Glutamatergic neuron (in vitro differentiated cells): ENCODE measurements at places on chromosomes 16 and 17. TPM values are rescaled to one million over a fixed set of nuclear protein-coding genes. Genes with fewer than 3 reads are reported as not detected.

Gene IGFALS
- total RNA-seq: 0.39 TPM

Gene KRT12
- total RNA-seq: not detected

Gene SERPINF2
- total RNA-seq: 0.37 TPM

Gene CA7
- 0.64 TPM for total RNA-seq

Gene EFCAB13
- 3.3 TPM for total RNA-seq

Gene FGF11
- total RNA-seq: 4.8 TPM

DNA sequence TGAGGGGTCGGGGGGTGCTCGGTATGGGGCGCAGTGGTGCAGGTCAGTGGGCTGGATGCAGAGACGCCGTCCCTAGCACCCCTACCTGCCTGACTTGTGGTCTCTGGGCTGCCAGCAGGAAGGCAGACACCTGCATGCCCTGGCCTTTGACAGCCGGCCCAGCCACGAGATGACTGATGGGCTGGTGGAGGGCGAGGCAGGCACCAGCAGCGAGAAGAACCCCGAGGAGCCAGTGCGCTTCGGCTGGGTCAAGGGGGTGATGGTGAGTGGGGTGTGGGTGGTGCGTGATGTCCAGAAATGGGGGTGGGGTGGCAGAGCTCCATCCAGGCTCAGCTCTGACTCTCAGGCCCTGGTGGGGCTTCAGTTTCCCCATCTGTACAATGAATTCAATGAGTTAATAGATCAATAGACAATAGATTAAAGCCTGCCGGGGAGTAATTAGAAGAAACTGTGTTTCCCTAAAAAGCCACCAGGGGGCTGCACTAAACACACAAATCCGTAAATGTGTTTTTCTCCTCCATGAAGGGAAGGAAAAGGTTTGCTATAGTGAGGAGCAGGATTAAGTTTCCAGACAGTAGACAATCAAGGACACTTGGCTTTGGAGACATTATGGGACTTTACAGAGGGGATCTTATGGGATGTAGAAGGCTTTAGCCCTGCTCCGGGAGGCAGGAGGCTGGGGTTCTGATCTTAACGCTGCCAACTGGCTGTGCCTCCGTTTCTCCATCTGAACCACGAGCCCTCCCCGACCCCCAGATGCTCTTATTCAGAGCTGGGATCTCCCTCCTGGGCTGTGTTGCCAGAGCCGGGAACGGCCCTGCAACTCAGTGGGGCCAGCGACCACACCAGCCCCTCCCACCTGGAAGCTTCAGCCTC is 2.2 kb downstream of the SLC12A3 start:
- peaks cover 2% of the 10 kb centered on the region for H3K27me3 ChIP-seq
- H3K4me3 ChIP-seq: no peak overlapping the region
- DNase-seq: no peak
- no peaks in the 10 kb centered on the region for H3K36me3 ChIP-seq
- H3K27ac ChIP-seq: no peak overlapping the region

DNA sequence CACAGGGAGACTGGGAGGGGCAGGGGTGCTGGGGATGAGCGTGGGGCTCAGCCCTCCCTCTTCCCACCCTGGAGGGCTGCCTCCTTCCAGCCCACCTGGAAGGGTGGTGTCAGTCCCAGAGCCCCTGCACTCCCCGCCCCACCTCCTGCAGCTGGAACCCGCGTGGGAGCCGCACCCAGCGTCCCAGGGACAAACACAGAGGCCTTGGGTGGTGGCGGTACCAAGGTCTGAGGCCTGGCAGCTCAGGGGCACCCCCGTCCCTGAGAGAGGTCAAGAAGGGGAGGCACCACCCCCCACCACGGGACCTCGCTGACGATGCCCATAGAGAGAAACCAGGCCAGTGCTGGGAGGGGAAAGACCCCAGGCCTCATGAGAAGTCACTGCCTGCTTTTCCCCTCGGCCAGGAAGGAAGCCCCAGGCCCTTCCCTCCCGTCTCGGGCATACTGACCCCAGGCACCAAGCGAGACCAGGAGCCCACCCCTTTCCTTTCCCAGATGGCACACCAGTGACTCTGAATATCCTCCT is 4.1 kb downstream of the HS3ST6 start:
- H3K4me1 ChIP-seq: peaks cover 8% of the 10 kb centered on the region
- no peaks in the 10 kb centered on the region for H3K36me3 ChIP-seq
- peaks cover 18% of the 10 kb centered on the region for H3K27me3 ChIP-seq
- H3K27ac ChIP-seq: no peak overlapping the region

- H3K27ac ChIP-seq: no peak overlapping the region
- H3K27me3 ChIP-seq: peaks cover 3% of the 10 kb centered on the region
- no peaks in the 10 kb centered on the region for H3K36me3 ChIP-seq
- H3K4me1 ChIP-seq: no peaks in the 10 kb centered on the region
- peak overlapping the region; percentile 80 for H3K4me3 ChIP-seq
Observed at GRCh38 chr16:19410435-19411171, 7.1 kb upstream of the TMC5 start.

GRCh38 chr16:87041286-87041685 is 275.9 kb downstream of the C16orf95 start:
- peaks cover 15% of the 10 kb centered on the region for H3K4me1 ChIP-seq
- DNase-seq: no peak
- H3K27me3 ChIP-seq: peaks cover 6% of the 10 kb centered on the region
- H3K36me3 ChIP-seq: no peaks in the 10 kb centered on the region

DNA sequence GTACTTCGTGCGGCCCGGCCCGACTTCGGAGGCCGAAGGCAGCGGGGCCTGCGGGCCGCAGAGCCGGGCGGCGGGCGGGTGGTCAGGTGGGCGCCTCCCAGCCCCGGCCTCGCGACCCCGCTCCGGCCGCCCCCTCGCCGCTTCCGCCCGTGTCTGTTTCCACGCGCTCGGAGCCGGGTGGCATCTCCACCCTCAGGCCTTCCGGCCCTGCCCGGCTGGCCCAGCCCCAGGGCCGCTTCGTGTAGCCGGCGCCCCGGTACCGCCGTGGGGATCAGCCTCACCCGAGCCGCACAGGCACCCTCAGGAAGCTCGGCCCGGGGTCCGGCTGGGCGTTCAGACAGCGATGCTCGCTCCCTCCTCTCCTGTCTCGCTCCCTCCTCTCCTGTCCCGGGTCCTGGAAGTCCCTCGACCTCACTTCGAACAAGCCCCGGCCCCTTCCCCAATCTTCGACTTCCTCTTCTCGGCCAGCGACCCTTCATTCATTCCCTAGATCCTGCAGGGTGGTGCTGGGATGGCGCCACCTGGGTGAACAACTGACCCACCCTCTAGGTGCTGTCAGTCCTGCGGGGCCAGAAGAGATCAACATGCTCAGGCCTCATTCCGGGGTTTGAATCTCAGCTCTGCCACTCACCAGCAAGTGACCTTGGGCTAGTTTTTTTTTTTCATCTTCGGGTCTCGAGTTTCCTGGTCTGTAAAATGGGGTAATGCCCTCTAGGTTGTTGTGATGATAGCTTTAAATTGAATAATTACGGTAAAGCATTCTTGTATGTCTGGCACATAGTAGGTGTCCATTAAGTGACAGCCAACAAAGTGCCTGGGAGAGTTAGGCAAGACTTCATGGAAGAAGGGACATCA is 610 bp downstream of the VPS4A start:
- H3K27ac ChIP-seq: peak overlapping the region; percentile 97
- no peaks in the 10 kb centered on the region for H3K36me3 ChIP-seq
- DNase-seq: peak; percentile 60
- peak overlapping the region; percentile 100 for H3K4me3 ChIP-seq
- H3K27me3 ChIP-seq: peaks cover 15% of the 10 kb centered on the region

DNA sequence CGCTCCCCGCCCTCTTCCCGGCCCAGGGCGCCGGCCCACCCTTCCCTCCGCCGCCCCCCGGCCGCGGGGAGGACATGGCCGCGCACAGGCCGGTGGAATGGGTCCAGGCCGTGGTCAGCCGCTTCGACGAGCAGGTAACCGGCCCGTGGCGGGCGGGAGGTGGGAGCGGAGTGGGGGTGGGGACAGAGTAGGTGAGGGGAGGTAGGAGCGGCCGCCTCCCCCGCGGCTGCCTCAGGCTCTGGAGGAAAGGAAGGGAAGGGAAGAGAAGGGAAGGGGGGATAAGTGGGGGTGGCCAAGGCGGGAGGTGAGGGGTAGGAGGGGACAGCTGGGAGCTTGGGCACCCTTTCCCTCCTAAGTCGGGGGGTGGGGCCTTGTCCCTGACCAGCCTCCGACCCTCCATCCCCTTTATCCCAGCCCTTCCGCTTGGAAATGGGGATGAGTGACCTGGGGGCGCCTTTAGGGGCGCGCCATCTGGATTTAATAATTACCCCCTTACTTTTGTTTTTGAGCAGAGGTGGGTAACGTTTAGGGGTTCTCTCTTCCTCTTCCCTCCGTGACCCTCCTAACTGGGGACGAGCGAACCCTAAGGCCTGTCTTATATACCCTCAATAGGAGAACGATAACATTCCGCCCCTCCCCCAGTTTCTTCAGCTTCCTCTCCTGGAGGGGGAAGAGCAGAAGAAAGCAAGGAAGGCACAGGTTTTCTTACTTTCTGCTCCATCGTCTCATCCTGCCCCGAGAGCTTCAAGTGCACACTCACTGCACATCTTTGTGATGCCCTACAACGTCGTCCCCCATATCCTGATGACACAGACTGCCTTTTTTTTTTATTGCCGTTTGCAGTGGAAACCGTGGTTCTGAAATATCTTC is 694 bp downstream of the NF1 start:
- H3K4me3 ChIP-seq: peak overlapping the region; percentile 98
- DNase-seq: peak; percentile 68
- peaks cover 5% of the 10 kb centered on the region for H3K4me1 ChIP-seq
- H3K27ac ChIP-seq: peak overlapping the region; percentile 88
- H3K27me3 ChIP-seq: peaks cover 3% of the 10 kb centered on the region

GRCh38 chr17:3986270-3986938 is 22.2 kb upstream of the ATP2A3 start:
- no peaks in the 10 kb centered on the region for H3K36me3 ChIP-seq
- peaks cover 4% of the 10 kb centered on the region for H3K27me3 ChIP-seq
- no peaks in the 10 kb centered on the region for H3K4me1 ChIP-seq
- no peak overlapping the region for H3K27ac ChIP-seq

DNA sequence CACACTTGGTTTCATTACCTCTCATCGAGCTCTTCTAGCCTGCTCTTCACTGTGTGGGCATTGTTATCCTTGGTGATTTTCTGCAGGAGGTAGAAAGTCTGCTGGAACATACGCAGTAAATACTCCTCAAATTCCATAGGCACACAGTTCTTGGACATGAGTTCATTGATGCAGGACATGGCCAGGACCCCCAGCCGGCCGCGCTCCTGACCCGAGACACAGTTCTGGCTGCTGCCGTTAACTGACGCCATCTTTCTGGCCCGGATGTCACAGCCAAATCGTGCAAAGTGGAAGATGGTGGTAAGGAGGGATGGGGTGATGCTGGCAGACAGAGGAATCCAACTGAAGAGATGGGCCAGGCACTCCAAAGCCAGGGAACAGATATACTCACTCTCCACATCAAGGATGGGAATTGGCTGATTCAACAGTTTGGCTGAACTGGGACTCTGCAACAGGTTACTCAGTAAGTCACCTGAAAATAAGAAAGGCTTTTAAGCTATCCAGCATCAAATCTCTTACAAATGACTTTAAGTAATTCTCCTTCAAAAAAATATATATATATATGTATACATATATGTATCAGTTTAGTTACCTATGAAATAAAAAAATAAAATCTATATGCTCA is 55.6 kb downstream of the XPO6 start:
- peaks cover 1% of the 10 kb centered on the region for H3K4me1 ChIP-seq
- peaks cover 2% of the 10 kb centered on the region for H3K27me3 ChIP-seq
- no peak overlapping the region for H3K4me3 ChIP-seq
- H3K36me3 ChIP-seq: no peaks in the 10 kb centered on the region
- no peak for DNase-seq
- no peak overlapping the region for H3K27ac ChIP-seq

DNA sequence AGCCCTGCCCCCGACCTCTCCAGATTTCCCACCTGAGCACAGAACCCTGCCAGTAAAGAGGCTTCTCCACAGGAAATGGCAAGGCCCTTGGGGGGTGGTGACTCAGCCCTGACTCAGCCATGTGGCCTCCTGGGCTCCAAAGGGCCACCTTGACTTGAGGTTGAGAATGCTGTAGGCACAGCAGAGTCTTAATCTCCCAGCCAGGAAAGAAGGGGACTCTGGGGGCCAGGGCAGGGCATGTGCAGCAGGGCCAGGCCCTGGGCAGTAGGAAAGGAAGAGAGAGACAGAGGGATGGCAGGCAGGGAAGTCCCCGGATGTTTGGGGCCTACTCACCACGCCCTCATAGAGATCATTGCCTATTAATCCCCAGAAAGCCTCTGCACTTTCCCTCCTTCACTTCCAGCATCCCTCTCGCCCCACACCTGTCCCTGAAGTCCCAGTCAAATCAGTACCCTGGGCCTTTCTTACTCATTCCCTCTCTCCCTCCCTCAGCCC is 4.8 kb upstream of the ITGA3 start:
- H3K27me3 ChIP-seq: peaks cover 22% of the 10 kb centered on the region
- H3K36me3 ChIP-seq: no peaks in the 10 kb centered on the region
- H3K27ac ChIP-seq: no peak overlapping the region
- DNase-seq: no peak
- peaks cover 26% of the 10 kb centered on the region for H3K4me1 ChIP-seq

GRCh38 chr17:37737971-37738370 is 6.9 kb downstream of the HNF1B start:
- H3K4me3 ChIP-seq: no peak overlapping the region
- no peaks in the 10 kb centered on the region for H3K36me3 ChIP-seq
- no peaks in the 10 kb centered on the region for H3K4me1 ChIP-seq
- H3K27ac ChIP-seq: no peak overlapping the region

DNA sequence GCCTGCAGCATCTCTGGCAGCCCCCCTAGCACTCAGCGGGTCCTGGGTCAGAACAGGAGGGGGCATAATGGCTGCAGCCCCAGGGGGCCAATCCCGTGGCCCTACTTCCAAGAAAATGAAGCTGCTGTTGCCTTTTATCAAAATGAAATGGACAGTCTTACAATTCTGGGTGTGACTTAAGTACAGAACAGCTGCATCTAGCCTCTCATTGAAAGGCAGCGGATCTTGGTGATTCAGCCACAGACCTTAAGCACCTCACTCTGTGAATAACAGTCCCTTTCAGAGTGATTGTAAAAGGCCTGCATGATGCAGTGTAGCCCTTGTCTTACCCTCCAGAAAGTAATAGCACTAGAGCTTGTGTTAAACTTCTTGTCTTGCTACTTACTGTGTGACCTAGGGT is 11.5 kb upstream of the UMOD start:
- H3K27ac ChIP-seq: no peak overlapping the region
- H3K4me3 ChIP-seq: no peak overlapping the region
- H3K36me3 ChIP-seq: no peaks in the 10 kb centered on the region
- H3K4me1 ChIP-seq: no peaks in the 10 kb centered on the region
- DNase-seq: no peak

GRCh38 chr17:41324180-41325075 is 8.9 kb upstream of the KRTAP17-1 start:
- H3K4me3 ChIP-seq: no peak overlapping the region
- H3K27ac ChIP-seq: no peak overlapping the region
- H3K36me3 ChIP-seq: peaks cover 7% of the 10 kb centered on the region
- H3K4me1 ChIP-seq: peaks cover 2% of the 10 kb centered on the region
- no peaks in the 10 kb centered on the region for H3K27me3 ChIP-seq
